ENCODE measurements at places on chromosomes 2 and 18.
A peak's percentile ranks its signal among the peaks of the same experiment; 100 is the strongest.

DNA sequence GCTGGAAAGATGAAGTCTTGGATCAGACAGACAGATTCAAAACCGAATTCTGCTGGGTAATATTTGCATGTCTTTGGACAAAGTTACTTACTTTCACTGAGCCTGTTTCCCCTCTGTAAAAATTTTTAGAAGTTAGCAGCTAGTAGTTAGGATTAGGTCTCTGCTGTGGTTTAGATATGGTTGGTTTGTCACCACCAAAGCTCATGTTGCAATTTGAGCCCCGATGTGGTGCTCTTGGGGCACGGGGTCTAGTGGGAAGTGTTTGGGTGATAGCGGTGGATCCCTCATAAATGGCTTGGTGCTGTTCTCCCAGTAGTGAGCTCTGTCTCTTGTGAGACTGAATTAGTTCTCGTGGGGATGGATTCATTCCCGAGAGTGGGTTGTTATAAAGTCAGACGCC is 38.9 kb upstream of the PNO1 start:
- DNase-seq = no peak

DNA sequence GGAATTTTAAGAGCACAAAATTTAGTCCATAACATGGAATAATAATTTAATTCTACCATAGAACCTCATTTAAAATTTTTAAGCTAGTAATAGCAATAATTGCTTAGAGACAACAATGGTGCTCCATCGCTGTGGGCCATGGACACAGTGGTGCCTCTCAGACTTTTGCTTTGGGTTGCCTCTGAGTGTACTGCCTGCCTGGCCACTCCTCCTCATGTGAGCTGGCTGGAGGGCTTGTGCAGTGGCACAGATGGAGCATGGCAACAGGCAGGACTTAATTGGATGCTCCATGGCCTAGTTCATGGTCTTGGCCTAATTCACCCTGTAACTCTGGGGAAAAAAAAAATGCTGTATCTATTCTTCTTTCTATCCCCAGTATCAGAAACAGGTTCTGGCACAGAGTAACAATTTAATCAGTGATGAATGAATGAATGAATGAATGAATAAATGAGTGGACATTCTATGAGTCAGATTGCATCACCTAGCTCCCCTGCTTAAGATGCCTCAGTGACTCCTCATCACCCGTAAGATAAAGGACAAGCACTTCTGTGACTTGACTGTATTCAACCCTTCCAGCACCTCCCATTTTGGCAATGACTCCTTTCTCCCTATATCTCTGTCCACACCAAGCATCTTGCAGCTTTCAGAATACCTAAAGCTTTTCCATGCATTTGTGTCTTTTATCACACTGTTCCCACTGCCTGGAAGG is 211.8 kb upstream of the SLC14A2 start:
- DNase-seq = peak; percentile 42

DNA sequence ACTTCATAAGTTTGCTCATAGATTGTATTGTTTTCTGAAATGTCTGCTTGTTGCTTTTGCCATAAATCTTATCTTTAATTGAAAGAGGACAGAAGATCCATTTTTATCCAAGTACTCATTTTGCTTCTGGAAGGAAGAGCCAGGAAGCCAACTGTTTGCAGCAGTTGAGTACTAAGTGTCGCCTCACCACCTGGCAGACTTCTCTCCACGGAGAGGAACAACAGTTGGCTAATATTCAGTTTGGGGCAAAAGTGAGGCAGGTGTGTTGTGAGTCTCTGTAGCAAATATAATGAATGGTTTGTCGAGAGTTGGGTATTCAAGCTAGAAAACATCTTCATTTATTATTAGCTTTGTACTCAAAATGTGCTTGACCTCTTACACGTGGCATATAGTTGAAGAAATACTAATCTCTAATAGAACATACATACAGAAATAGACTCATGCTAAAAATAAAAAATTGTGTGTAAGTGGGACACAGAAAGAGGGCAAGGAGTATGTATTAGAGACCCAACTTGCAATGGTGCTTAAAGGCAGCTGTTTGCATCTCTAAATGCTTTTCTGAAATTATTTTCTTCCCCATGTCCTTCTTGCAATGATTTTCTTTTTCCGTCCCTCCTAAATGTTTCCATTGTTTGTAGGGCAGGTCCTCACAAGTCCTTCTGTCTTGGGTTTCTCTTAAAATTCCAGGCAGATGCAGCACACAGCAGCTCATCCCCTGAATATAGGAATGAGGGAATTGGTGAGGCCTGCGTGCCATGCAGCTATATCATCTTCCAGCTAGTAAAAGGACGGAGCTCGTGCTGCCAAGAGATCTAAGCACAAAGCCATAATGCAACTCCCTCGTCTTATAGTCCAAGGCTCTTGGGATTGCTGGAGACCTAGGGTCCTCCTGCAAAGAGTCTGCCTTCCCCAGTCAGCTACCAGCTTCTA is 44.8 kb upstream of the MAP3K20 start:
- no peak for DNase-seq

- DNase-seq = peak; percentile 82
These were observed 19.4 kb downstream of the DOK1 start for GRCh38 chr2:74573747-74574562.

GRCh38 chr2:164778723-164779122 is 62.9 kb downstream of the COBLL1 start:
- DNase-seq = peak; percentile 33

DNA sequence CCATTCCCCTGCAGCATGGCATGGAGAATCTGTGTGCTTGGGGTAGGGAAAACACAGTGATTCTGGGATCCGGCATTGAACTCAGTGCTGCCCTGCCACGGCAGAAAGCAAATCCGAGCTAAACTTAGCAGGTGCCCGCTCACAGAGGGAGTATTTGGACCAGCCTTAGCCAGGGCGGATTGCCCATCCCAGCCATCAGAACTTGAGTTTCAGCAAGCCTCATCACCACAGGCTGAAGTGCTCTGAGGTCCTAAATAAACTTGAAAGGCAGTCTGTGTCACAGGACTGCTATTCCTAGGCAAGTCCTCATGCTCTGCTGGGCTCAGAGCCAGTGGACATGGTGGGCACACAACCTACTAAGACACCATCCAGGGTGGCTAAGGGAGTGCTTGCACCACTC is 86.2 kb upstream of the YPEL5 start:
- no peak for DNase-seq

- DNase-seq = no peak
These were observed 30.1 kb downstream of the MOCOS start for GRCh38 chr18:36217348-36217747.

GRCh38 chr2:236536727-236537398 is 32.8 kb upstream of the ACKR3 start:
- no peak for DNase-seq
